ENCODE measurements at places on chromosomes 5 and 9.

DNA sequence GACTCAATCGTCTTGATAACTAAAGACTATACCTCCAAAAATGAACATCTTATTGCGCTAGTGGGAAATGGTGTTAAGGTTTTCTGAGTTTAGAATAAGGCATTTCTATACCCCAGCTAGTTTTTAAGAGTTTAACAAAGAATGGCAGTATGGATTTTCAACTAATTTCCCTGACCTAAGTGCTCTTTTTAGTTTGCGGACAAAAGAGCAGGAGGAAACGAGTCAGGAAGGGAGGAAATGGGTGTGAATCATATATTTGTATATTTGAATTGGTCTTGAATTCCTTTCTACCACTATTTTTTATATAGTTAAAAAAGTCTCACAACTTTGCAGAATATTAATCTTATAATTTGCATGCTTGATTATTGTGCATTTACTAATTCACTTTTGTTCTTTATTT, 516.3 kb upstream of the ZNF608 start:
- no peak for DNase-seq

GRCh38 chr5:126253406-126253805, 169.8 kb upstream of the GRAMD2B start:
- DNase-seq: no peak

DNA sequence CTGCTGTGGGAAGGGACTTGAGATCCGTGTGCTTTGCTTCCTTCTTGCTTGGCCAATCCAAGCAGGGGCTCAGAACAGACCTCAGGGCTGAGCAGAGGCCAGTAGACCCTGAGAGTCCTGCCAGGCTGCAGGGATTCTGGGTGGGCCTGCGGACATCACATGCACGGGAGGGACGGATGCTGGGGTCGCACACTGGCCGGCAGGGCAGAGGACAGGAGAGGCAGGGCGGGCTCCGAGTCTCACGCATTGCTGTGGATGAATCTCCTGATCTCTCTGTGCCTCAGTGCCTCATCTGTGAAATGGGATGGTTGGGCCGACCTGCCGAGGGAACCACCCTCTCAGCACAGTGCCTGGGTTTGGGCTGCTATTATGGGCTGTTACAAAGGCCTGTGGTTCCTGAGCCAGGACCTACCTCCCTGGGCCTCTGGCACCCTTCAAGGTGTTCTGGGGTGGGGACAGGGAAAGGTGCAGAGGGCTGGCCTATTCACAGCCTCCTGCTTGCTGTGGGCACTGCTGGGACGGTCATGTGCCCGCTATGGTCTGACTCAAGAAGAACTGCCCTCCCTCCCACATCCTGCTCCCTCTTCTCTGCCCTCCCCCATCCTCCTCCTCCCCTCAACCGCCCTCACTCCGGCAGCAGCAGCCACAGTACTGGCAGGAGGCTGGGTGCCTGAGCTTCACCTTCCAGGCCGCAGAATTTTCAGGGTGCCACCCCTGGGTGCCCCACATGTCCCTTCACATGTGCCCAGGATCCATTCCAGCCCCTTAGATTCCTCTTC, 43.3 kb downstream of the NCS1 start:
- no peak for DNase-seq

DNA sequence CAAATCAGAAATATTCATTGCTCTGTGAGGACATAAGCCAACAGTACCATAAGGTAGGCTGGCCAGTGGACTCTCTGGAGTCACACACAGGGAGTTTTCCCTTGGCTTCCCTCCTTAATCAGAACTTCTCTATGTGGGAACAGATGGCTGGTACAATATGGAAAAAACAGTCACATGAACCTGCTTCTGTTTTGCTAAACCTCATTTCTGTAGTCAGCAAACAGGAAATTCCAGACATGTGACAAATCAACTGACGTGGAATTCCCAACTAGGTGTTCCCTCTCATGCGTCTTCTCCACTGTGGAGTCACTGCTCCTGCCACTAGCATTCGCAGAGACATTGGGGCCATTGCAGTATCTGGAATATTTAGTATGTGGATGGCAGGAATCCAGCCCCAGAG, 617.6 kb downstream of the KIF4B start:
- DNase-seq: no peak

- no peak for DNase-seq
These were observed 2.5 kb downstream of the SH3TC2 start for GRCh38 chr5:149060325-149060724.

GRCh38 chr5:39352951-39353350, 11.3 kb downstream of the C9 start:
- no peak for DNase-seq

DNA sequence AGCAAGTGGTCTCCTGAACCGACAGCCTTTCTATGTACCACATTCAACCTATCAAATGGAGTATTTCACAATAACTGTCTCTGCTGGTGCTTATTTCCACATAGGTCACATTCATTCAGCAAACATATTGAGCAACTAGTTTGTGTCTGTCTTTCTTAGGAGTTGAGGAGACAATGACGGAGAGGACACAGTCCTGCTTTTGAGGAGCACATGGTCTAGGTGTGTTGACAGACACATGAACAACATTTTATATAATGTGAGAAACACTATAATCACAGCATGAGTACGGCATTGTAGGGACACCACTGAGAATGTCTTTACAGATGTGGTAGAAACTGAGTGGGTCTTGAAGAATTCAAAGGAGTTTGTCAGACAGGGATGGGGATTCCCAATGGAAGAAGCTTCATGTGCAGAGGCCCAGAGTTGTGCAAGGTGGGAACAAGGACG, 28.5 kb downstream of the NFIL3 start:
- DNase-seq: no peak

DNA sequence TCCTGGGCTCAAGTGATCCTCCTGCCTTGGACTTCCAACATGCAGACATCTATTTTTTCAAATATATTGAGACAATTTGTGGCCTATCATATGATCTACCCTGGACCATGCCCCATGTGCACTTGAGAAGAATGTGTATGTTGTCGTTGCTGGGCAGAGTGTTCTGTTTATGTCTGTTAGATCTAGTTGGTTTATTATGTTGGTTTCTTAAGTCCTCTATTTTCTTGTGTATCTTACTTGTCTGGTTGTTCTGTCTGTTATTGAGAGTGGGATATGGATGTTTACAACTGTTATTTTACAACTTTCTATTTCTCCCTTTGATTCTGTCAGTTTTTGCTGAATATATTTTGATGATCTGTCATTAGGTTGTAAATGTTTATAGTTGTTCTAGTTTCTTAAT, 10.2 kb upstream of the TMEM171 start:
- DNase-seq: no peak

DNA sequence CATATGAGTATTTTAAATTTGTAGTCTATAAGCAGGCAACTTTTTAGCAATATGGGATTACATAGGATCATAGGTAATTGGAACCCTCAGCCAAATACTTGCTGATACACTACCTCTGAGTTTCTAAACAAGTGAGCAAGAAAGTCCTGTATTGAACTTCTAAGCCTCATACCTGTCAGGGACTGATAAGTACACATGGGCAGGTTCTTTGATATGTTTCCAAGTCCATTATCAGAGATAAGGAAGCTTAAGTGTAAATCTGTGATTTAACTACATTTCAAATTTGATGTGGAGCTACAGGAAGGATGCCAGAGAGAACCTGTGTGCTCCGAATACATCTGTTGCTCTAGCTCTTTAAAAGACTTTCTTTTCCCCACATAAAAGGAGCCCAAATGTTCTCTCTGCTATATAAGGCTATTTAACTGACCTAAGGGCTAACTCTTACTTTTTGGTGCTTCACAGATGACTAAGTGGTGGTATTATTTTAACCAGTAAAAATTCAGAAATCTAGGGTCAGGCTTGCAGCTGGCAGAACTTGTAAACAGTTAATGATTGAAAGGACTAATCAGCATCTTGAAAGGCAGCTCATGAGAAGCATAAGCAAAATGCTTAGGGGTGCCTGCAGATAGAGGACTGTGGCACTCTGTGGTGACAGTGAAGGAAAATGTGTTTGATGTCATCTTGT, 228.6 kb downstream of the NR3C1 start:
- DNase-seq: no peak

- no peak for DNase-seq
These were observed 104.8 kb upstream of the ERCC6L2 start for GRCh38 chr9:95770653-95771131.

GRCh38 chr5:88674356-88675167, 208.4 kb downstream of the MEF2C start:
- DNase-seq: no peak

DNA sequence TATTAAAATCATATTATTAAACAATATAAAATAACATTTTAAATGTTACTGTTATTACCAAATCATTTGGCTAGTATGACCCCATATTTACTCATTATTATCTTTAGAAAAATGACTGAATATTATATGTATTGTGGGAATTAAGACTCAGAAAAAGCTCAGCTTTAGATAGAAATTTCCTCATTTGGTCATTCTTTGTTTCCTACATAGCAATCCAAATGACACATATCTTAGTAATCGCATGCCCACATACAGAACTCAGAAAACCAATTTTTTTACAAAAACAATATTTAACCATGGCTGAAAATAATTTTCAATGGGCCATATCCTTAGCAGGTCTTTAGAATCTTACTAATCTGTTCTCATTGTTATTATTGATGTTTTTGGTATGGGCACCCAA, 53.8 kb upstream of the TSLP start:
- no peak for DNase-seq

- no peak for DNase-seq
These were observed 351.8 kb downstream of the RAB3C start for GRCh38 chr5:58934629-58935097.

GRCh38 chr5:145681686-145682085, 153.5 kb downstream of the PRELID2 start:
- DNase-seq: no peak

DNA sequence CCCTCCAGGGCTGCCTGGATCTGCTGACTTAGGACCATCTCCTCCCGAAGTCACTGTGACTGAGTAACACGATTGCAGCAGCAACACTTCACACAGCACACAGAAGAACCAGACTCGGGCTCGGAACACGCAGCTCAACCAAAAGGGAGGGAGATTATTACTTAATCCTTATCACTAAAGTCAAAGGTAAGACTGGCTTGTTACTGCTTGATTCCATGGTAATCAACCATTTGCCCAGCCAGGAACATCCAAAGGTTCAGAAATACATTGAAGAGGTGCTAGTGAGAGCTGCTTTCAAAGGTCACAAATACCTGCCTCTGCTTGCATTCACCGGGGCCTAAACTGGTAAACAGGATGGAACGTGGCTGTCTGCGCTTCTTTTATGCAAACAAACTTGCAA, 7.7 kb downstream of the FBP1 start:
- no peak for DNase-seq

GRCh38 chr9:93686880-93687236, 110.5 kb downstream of the PHF2 start:
- no peak for DNase-seq

- no peak for DNase-seq
These were observed 2.8 kb upstream of the HBEGF start for GRCh38 chr5:140349244-140349643.

GRCh38 chr5:95241635-95242034, 43.3 kb downstream of the MCTP1 start:
- no peak for DNase-seq

DNA sequence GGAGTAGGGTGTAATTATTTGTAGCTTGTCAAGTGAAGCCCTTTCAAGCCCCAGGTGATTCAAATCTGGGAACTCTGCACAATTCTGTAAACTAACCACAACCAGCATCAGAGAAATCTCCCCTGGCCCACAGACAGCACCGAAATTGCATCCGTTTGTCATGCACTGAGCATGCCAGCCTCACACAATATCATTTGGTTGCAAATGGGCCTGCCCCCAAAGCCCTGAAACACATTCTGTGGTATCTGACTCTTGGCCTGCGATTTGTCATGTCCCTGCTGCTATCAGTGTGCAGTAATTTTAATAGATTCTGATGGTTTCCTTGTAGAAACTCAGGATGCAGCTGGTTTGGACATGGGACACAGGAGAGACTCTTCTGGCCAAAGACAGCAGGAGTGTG, 35.3 kb downstream of the SNX24 start:
- DNase-seq: no peak

GRCh38 chr5:51131266-51131665, 252.0 kb upstream of the ISL1 start:
- DNase-seq: no peak
